MG63 (cell line): ENCODE measurements at places on chromosomes 16 and 17.

DNA sequence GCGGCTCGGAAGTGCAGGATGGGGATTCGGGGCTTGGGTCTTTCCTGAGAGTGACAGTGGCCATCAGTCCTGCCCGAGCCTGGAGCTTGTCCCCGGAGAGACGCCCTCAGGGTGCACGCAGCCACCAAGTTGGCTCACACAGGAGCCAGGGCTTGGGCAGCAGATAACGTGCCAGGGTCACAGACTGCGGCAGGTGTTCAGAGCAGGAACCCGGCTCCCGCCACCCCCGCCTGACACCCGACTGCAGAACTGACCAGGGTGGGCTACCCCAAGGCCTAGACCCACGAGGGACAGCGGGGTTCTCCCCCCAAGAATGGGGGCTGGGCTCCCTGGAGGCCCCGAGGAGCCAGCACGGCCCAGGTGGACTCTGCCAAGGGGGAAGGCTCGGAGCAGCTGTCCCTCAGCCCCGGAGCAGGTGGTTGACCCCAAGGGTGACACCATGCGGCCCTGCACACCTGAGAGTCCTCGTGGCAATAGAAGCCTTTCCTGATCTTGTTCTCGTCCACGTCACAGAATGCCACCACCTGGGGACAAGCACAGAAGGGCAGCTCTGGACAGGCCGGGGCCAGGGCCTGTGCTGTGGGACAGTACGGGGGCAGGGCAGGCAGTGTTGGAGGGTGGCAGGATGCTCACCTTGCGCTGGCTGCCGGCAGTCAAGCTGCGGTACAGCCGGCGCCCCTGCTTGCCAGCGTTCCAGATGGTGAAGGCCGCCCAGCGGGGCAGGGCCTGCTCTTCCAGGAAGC, 117.1 kb upstream of the ZNF750 start:
- DNase-seq: no peak

DNA sequence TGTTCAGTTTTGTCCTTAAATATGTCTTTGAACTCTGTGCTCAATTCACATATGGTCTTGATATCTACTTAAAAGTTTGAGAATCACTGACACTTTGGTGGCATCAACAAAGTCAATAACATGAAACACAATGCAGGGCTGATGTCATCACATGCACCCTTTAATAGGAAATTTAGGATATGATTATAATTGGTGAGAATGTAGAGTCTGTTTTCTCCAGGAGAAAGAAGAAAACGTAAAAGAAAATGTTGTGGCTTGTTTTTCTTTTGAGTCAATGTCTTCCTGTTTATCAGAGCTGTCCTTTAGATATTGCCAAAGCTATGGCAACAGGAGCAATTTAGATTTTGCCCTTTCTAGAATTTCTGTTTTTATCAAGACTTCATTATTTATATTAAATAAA, 396.9 kb downstream of the CDH13 start:
- no peak for DNase-seq

- no peak for DNase-seq
Observed at GRCh38 chr16:73231944-73232554, 184.1 kb upstream of the ZFHX3 start.

DNA sequence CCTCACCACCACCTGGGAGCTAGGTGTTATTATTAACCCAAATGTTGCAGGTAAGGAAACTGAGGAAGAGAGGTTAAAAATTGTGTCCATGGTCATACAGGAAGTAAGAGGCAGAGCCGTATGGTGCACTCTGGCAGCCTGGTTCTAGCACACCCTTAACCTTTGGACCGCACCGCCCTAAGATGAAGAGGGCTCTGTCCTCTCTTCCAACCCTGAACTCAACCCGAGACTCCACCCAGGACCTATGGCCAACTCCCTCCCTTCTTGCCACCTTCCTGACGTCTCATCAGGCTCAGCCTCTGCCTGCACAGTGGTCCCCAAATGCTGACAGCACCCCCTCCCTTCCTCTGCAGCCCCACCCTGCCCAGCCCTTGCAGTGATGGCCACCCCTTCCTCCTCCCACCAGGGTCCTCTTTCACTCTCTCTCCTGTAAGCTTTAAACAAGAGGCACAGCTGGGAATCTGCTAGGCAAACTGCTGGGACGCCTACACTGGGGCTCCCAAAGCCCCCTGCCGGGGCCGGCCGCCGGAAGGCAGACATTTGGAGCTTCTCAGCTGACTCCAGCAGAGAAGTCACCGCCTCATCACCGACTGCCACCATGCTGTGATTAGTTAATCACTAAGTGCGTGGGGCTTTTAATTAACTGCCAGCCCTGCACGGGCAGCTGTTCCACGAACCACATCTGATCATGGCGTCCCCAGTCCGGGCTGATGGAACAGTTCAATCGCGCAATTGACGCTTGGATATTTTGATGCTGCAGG, 16.7 kb upstream of the C16orf78 start:
- no peak for DNase-seq

DNA sequence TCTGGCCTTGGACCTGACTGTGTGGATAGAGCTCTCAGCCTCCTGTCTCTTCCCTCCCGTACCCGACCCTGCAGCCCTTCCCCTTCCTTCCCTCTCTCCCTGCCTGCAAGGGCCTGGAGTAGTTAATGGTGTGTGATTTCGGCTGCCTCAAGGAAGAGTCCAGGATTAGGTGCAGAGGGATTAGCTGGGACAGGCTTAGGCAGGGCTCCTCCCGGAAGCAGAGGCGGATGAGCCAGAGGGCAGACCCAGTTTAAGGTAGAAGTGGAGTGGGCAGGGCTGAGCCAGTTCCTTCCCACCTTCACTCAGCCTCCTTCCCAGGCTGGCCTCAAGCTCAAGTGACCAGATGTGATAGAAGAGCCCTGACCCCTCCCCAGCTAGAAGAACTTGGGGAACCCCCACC, 16.8 kb downstream of the GUCY2D start:
- no peak for DNase-seq

DNA sequence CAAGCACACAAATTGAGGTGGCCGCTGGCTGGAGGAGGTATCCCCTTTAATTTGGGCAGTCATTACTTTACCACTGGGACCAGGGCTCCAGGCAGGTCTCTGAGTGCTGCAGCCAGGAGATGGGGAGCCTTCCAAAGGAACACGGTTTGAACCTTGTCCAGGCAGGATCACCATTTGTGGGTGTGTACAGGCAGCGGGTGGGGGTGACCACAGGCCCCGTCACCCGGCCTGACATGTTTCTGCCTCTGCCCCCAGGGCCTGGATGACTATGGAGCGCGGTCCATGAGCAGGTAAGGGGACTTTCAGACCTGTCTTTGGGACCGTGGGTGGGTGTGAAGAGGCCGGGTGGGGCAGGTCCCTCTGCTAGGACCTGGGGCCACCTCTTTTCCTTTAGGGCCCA, 57.1 kb upstream of the PVALEF start:
- DNase-seq: no peak

- DNase-seq: no peak
Observed at GRCh38 chr17:37507111-37507510, 17.4 kb downstream of the DUSP14 start.

DNA sequence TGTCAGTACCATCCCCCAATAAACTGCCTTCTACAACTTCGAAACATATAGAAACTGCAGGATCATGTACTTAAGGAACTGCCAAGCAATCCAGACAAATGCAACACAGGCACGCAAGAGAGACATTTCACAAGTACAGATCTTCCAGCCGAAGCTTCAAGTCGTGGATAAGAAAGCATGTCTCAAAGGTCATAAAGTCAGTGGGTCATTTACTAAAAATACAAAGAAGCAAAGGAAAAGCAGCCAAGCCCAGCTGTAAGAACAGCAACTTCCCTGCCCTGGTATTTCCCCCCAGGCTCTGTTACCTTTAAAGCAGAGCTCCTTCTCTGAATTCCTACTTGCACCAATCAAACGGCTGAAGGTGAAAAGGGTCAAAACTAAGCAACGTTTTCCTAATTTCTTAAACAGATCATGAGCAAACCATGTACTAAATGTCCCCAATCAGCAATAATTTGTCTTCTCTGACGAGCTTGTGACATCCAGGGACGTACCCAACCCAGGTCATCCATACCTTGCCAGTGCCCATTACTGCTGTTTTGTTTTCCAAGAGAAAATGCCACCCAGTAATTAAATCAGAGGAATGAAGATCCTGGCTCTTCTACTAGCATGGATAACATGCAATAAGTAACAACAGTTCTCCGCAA, 1.7 kb downstream of the AKTIP start:
- DNase-seq: no peak

DNA sequence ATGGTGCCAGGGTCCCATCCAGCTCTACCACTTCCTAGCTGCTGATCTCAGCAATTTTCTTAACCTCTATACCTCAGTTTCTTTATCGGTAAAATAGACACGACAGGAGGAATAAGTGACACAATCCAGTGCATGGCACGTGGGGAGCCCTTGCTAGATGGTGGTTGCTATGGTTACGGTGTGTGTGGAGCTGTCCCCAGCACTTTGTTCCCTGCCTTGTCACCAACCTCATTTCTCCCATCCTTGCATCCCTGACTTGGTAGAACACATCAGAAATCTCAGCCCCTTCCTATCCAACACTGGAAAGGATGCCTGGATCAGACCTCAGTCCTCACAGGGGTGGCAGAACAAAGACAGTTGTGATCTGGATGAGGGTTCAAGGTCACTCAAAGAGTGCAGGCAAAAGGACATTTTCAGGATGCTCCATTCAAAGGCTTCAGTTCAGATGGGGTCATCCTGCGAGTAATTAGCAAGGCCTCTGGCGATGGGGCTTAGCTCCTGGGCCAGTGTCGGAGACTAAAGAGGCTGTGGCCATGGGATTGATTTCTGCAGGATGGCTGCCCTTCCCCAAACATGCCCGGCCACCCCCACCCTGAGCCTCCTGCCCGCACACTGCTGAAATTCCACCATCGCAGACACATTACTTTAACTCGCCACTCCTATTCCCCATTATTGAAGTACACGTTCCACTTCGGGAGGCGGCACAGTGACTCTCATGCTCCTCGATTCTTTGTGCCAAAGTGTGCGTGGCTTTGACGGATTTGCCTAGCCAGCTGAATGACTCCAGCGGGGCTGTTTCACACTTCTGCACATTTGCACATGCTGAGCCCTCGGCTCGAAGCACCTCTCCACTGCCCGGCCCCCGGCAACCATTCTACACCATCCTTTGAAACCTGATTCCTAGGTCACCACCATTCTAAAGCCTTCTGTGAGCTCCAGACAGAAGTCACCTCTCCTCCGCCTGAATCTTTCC, 40.3 kb downstream of the WNT3 start:
- no peak for DNase-seq

- DNase-seq: no peak
Observed at GRCh38 chr16:53960050-53960812, 256.3 kb downstream of the FTO start.

- DNase-seq: no peak
Observed at GRCh38 chr17:2061441-2061958, 6.6 kb downstream of the HIC1 start.
